Activated gamma-delta T cell (primary cell): ENCODE measurements at places on chromosomes 16 and 17.

GRCh38 chr17:57577751-57578607, 167.1 kb downstream of the CCDC182 start:
- DNase-seq, result no peak

- no peak for DNase-seq
Measured at GRCh38 chr17:79790805-79791734, 5.8 kb downstream of the CBX8 start.

GRCh38 chr16:81816793-81817210, 37.7 kb downstream of the PLCG2 start:
- DNase-seq, result no peak

GRCh38 chr17:12727076-12727760, 61.5 kb downstream of the MYOCD start:
- no peak for DNase-seq

GRCh38 chr16:11966173-11966572, 1.2 kb downstream of the TNFRSF17 start:
- DNase-seq, result no peak

- DNase-seq, result no peak
Measured at GRCh38 chr16:622920-623280, 7.9 kb upstream of the WFIKKN1 start.

DNA sequence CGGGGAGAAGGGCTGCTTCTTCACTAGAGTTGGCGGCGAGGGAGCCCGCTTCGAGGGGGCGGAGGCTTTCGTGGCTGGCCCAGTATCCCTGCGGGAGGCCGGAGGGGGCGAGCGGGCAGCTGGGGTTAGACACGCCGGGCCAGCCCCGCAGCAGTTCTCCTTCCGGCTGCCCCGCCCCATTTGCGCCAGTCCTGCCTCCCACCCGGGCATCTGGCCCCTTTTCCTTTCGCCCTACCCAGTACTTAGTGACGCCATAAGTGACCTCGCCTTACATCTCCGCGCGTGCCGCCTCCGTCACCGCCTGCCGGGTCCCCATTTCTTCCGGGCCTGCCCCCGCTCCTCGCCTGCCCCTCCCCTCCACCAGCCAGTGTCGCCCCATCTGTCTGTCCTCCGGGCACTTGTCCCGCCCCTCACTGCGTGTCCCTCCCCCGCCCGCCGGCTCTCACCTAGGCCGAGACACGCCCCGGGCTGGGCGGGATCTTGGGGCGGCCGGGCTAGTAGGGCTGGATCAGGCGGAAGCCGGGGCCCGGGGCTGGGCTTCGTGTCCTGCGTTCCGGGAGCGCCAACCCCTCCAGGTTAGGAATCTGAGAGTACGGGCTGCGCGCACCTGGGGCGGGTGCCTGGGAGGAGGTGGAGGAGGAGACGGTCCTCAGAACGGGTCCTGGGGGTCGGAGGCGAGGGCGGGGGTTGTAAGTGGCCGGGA, 14.3 kb downstream of the SPATA32 start:
- DNase-seq, result peak; percentile 98

DNA sequence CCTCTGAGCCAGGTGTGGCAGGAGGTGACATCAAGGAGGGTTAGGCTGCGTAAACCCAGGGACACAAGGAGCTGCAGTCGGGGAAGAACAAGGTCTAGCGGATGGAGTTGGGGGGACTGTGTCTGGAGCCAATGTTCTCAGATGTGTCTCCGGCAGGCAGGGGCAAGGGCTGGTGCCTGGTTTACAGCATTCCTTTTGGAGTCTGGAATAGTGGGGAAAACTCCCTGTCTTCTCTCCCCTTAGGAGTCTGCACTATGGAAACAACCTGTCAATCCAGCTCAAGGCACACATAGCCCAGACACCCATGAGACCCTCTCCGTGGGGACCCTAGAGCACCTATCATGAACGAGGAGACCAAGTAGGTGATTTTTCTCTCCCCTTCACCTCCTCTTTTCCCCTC, 27.5 kb downstream of the NLRC5 start:
- DNase-seq, result no peak

DNA sequence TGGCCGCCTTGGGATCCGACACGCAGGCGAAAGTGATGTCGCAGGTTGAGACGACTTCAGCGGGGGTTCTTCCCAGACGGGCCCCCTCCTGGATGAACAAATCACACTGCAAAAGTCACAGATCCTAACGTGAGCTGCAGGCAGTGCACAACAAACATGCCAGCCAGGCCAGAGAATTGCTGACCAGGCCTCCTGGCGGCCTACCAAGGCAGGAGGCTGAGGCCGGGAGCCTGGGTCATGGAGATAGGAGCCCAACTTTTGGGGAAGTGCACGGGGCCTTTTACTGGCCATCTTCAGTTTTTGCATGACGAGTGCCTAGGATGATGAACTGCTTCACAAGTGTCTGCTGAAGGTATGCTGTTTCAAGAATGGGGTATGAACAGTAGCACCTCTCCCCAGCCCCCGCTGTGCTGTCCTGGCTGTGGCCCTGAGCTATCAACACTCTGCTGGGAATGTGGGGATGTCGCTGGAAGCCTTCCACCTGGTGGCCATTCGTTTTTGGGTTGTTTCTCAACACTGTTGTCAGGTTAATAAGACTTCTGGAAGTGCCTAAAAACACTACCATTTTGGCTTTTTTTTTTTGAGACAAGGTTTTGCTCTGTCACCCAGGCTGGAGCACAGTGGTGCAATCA, 12.2 kb upstream of the ROGDI start:
- no peak for DNase-seq

- no peak for DNase-seq
Measured at GRCh38 chr16:13982451-13982850, 62.5 kb downstream of the ERCC4 start.

GRCh38 chr16:65117811-65118448, 3.9 kb downstream of the CDH11 start:
- no peak for DNase-seq

- no peak for DNase-seq
Measured at GRCh38 chr16:79316004-79316458, 284.5 kb downstream of the MAF start.

DNA sequence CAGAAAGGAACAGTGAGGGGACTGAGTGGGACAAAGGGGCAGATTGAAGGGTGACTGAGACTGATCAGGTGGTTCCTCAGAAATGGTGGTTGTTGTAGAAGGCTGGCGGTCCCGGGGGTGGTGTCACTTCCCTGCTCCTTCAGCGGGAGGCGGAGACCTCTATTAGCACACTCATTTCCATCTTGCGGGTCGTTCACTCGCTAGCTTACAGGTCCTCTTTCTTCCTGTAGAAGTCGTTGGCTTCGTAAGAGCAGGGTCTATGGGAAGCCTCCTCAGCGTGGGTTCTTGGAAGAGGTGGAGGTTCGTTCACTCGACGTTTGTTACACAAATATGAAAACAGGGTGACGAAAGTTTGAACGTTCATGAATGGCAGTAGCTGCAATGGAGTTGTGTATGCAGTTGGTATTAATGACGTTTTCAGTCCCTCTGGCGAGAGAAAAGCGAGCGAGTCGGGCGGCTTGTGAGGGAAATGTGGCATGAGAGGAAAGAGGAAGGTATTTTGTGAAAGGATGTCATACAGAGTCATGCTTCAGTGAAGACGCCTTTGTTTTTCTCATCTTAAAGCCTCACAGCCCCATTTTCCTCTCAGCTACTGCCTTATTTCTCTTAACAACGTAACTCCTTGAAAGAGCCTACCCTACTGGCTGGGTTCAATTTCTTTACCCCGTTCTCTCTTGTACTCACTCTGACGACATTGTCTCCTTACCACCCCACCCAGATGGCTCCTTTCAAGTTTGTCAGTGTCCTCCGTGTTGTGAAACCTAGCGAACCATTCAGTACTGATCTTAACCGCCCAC, 667 bp downstream of the EFCAB13 start:
- DNase-seq, result no peak

DNA sequence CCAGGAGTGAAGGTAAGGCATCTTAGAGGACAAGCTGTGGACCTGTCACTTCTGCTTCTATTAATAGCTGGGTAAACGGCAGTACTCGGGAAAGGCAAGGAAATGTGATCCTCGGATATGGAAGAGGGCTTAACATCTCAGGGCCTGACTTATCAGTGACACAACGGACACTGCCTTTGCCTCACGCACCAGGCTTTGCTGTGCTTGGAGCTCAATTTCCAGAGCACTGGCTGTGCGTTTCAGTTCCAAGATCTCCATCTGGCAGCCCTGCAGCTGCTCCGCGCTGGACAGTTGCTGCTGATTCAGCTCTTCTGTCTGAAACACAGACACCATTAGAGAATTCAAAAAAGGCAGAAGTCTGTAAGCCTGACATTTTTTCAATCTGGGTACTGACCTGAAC, 3.5 kb downstream of the KRT40 start:
- no peak for DNase-seq

- DNase-seq, result no peak
Measured at GRCh38 chr17:63221939-63222338, 224.2 kb downstream of the CYB561 start.

- no peak for DNase-seq
Measured at GRCh38 chr16:50778284-50779163, 36.6 kb downstream of the CYLD start.

- DNase-seq, result no peak
Measured at GRCh38 chr17:9363440-9364350, 211.9 kb downstream of the STX8 start.

DNA sequence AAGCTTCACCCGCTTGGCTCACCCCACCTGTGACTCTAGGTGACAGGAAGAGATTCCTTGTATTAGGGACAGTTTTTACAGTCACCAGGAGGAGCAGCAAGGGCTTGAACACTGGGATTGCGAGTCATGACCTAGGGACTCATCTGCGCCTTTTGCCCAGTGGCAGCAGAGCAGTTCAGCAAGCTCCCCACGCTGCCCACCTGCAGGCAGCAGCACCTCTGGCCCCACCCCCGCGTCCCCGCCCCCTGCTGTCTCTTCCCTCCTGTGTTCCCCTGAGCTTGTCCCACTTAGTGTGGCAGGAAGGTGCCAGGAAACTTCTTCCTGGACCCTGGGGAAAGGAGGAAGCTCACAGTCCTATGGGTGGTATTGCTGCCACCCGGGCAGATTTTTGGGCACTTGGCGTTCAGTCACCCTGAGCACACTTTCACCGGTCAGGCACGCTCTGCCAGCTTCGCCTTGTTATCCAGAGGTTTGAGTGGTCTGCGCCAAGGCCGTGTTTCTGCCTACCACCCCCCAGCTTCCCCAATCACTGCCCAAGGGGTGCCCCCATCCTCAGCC, 8.7 kb downstream of the MMP15 start:
- DNase-seq, result no peak

GRCh38 chr17:68381076-68381900, 76.0 kb downstream of the WIPI1 start:
- DNase-seq, result no peak

GRCh38 chr17:44351961-44352827, 7.1 kb downstream of the GRN start:
- DNase-seq, result no peak

DNA sequence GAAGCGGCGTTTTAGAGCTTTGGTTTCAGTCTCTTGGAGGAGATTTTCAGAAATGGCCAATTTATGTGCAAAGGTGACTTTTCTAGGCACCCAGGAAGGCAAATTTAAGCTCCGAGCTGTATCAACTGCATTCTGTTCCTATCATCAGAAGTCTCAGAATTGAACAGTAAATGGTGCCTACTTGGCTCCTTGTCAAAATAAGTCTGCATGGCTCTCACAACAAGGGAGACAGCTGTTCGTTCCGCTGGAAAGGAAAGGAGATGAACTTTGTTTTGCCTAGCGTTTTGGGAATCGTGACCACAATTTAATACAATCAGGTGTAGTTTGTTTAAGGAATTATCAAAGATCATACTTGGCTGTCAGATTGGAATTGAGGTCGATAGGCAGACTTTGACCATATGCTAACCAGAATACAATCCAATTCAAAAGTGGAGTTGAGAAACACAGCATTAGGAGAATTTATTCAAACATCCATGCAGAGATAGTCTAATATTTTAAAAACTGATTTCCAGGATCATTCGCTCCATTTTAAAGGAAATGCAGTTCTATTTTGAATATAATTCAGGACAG, 139.4 kb downstream of the CPPED1 start:
- DNase-seq, result no peak

DNA sequence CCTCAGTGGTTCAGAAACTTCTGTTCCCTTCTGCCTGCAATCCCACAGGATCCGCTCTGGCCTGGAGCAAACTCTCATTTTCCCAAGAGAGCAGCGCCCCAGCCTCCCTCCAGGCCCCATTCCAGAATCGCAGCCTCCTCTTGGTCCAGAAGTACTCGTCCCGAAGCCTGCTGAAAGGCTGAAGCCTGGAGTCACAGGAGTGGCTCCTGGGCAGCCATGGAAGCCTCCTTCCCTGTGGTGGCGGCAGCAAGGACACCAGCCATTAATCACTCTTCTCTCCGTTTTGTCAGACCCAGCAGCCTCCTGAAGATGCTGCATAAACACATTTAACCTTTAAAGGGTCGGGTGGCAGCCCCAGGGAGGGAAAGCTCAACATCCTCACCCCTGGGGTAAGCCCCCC, 66.9 kb upstream of the TNRC6C start:
- no peak for DNase-seq

DNA sequence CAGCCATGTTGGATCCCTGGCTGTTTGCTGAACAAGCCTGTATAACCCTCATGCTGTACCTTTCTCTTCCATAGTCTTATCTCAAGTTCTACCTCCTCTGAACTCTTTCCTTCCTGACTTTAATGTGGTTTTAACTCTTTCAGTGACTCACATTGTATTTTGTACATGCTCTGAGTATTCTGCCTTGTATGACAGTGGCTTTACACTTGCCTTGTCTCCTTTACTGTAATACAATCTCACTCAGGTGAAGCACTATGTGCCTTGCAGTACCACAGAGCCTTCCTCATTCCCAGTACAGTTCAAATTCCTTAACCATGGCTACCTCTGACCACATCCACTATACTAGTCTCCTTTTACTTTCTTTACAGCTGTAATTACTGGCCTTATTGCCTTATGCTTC, 14.1 kb downstream of the PSMD11 start:
- no peak for DNase-seq

- DNase-seq, result no peak
Measured at GRCh38 chr17:74185571-74186185, 17.8 kb upstream of the RPL38 start.

DNA sequence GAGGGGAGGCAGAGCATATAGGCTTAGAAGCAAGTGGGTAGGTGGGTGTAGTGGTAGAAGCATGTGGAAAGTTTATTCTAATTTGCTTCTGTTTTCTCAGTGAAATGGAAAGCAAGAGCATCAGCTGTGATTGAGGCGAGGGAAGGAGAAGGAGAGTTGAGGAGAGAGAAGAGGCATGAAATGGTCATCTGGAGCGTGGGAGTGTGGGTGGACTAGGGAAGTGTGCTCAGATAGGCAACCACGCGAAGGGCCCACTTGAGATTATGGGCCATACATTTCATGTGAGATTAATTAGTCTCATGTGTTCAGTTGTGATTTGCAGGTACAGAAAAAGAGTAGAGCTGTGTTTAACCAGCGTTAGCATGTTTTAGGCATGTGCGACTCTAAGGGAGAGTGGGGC, 20.8 kb upstream of the CDC6 start:
- no peak for DNase-seq

DNA sequence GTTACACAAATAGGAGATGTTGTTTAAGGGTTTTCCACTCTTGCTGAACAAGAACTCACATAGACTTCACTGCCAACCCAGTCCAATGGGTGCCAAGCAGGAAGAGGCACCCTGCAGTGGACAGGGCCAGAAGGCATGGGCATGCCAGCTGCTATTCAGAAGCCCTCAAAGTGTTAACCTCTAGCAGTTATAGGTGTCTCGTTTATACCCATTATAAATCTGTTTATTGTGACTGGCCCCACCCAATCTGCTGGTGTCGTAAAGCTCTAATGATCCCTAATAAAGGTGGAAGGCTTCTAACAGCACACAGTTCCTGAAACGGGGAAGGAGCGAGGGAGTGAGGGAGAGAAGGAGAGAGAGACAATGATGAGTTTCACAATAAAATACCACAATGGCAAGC, 23.9 kb downstream of the HNF1B start:
- no peak for DNase-seq

- no peak for DNase-seq
Measured at GRCh38 chr16:6642271-6642670, 690.4 kb upstream of the RBFOX1 start.
